ENCODE measurements at places on chromosomes 16 and 17.

DNA sequence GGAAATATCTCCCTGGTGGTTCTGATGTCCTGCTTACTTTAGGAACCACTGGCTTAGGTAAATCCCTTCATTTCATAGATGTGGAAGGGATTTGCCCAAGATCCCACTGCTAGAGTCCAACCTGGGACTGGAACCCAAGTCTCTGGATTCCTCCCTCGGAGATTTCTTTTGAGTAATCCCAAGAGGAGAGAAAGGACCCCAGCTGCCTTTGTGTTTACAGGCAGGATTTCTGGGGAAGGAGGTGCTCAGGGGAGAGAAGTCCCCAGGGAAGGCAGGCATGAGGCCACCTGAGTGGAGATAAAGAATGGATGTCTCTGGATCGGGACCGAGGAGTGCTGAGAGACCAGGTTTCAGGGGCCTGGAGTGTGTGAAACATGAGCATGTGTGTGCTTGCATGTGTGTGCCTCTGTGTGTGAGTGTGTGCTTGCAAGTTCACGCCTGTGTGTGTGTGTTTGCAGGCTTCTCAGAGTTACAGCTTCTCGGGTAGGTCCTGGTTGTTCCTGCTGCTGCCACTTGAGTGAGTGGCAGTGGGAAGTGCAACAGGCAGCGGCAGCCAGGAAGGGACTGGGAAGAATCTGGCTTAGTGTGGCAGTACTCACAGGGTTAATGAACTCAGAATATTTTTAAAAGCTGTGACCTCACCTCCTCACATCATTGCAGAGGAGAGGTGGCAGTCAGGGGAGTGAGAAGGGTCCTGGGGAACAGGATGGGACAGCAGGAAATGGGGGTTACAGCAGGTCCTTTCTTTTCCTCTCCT is 2.2 kb downstream of the KCNH6 start:
- DNase-seq, result no peak

DNA sequence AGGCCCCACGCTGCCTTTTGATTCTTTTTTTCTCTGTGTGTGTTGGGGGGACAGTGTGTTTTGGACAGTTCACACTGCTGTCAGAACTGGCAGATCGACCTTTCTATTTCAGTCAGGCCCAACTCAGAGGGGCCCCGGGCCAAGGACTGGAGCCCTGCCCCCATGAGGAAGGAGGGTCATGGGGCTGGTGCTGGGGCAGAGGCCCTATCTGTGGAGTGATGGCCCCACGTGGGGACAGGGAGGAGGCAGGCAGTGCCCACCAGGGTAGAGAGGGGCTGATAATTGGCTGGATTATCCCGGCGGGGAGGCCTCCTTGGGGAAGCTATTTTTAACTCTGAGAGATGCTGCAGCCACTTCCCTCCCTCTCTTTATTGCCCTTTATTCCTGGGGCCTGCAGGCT is 5.7 kb upstream of the KCNJ12 start:
- no peak for DNase-seq

DNA sequence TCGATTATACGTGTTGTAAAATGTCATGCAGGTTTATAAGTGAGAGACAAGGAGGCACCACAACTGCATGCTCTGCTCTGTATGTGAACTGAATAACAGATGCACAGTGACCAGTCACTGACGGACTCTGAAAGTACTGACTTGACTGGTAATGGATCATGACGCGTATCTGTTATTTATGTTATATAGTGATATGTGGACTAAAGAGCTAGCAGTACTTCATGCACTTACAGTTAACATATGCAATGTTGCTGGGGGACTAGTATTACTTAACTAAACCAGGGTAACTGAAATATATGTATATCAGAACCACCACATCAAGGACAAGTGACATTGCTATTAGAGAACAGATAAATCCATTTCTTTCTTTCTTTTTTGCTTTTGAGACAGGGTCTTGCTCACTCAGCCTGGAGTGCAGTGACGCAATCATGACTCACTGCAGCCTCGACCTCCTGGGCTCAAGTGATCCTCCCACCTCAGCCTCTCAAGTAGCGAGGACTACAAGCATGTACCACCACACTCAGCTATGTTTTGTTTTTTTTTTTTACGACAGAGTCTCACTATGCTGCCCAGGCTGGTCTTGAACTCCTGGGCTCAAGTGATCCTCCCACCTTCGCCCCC is 17.2 kb downstream of the COIL start:
- no peak for DNase-seq

GRCh38 chr16:66254751-66255150 is 111.7 kb upstream of the CDH5 start:
- DNase-seq, result no peak

DNA sequence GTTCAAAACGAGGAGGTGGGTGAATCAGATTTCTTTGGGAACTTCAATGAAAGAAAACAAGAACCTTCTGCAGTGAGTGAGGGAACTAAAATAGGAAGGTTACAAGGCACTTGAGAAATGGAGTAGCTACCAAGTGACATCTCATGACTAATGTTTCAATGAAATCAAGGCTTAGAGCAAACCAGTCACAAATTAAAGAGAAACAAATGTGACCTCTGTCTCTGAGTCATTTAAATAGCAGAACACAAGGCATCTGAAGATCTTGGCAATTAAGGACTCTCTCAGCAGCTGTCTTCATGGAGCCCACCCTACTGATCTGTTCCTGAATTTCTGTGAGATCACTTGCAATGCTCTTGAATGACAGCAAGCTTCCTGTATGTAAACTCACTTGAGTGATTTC is 109.5 kb downstream of the CDH11 start:
- DNase-seq, result no peak

DNA sequence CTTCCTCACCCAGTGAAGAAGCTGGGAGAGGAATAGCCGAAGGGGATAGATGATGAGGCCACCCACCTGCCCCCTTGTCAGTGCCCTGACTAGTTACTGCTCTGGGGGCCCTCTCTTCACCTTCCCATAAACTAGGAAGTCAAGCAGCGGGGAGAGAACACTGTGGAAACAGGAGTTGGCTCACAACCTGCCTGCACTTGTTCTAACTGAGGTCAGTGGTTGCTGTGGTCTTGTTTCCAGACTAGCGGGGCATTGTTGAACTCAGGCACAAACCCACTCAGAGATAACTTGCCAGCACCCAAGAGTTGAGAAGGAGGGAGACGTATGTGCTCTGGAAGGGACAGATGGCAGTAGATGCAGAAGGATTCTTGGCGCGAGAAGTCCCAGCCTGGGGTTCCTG is 48.6 kb upstream of the DDX52 start:
- DNase-seq, result no peak

- DNase-seq, result no peak
Measured at GRCh38 chr16:85461022-85461813, 151.9 kb upstream of the GSE1 start.

DNA sequence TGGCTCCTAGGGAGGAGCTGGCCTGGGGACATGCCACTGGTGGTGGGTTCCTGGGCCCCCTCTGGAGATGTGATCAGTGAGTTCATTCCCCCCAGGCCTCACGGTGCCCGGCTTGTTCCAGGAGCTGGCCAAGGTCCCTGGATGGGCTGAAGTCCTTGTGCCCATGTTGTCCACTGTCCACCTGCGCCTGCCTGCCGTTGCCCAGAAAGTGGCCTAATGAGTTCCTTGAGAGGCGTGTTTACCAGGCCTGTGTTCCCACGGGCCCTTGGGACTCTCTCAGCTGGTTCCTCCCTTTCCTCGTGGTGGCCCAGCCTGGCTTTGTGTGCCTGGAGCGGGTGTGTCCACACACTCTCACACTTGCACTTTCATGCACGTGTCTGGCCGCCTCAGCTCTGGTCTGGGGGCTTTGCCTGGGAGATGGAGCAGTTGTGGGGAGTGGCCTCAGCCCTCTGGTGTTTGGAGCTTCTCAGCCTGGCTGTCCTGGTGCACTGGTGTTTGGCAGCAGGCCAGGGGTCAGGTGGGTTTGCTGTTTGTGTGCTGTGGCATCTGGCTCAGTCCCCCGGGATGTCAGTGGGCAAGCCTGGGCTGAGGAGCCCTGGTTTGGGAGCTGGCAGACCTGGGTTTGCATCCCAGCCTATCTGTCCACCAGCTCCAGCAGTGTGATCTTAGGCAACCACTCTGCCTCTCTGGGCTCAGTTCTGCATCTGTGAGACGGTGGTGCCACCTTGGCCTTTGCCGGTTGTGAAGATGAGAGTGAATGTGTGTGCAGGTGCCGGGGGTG is 18.0 kb downstream of the ADCY7 start:
- DNase-seq, result no peak

DNA sequence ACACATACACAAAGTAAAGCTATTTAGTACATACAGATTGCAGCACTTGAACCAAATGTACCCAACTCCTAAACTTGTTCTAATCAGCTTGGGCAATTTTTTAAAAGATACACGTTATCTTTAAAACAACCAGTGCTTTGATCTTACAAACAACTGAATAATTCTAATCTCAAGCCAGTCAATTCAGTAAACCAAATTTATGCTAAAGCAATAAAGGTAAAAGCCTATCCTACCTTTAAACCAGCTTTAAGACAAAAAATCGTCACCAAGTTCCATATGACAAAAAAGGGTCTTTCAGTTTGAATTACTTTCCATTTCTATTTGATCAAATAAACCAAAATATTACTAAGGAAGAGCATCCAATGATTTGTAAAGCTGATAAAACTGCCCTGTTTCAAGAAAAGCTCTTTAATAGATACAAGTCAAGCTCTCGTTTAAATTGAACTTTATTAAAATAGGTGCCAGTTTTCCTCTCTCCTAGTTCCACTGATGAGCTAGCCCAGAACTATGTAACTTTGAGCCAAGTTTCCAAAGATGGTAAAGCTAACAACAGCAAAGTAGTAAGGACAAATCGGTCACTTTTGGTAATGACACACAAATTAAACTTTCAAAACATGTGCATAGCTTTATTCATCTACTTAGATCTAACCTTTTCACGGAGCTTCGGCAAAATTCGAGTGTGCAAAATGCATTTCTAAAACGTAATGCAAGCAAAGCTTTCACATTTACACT is 10.2 kb downstream of the CRYBA1 start:
- DNase-seq, result no peak

GRCh38 chr16:75099738-75100602 is 16.6 kb downstream of the LDHD start:
- DNase-seq, result no peak

DNA sequence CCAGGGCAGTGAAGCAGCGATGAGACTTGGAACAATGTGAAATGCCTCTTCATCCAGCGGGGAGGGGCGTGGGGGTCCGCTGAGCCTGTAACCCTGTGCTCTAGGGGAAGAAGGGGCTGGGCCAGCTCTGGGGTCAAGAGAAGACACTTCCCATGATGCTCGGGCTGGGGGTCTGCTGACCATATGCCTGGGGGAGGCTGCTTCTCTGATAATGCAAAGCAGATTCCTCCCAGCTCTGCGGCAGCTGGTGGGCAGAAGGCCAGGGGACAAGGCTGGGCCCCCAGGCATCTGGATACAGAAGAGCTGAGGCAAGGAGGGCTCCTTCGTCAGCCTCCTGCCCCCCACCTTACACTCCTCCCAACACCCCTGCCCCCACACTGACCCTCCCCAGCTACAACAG is 24.7 kb downstream of the NGFR start:
- DNase-seq, result no peak

- DNase-seq, result no peak
Measured at GRCh38 chr16:75143941-75144340, 4.4 kb upstream of the ZFP1 start.

DNA sequence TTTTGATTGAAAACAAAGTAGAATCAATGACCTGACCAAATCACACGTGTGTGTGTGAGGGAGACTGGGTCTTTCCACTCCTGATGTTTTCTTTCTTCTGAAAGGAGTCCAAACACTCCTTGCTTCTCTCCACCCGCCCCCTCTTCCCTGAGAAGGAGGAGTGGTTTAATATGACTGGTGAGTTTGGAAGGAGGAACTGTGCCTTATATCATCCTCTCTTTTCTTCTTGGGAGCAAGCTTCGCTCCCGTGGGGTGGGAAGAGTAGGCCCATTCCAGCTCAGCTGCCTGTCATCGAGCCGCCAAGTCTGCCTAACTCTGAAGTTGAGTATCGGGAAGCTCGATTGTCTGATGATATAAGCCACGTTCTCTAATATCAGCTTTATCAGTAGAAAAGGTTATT is 96.5 kb downstream of the YPEL2 start:
- no peak for DNase-seq

- no peak for DNase-seq
Measured at GRCh38 chr17:1013729-1014090, 16.8 kb downstream of the TIMM22 start.

DNA sequence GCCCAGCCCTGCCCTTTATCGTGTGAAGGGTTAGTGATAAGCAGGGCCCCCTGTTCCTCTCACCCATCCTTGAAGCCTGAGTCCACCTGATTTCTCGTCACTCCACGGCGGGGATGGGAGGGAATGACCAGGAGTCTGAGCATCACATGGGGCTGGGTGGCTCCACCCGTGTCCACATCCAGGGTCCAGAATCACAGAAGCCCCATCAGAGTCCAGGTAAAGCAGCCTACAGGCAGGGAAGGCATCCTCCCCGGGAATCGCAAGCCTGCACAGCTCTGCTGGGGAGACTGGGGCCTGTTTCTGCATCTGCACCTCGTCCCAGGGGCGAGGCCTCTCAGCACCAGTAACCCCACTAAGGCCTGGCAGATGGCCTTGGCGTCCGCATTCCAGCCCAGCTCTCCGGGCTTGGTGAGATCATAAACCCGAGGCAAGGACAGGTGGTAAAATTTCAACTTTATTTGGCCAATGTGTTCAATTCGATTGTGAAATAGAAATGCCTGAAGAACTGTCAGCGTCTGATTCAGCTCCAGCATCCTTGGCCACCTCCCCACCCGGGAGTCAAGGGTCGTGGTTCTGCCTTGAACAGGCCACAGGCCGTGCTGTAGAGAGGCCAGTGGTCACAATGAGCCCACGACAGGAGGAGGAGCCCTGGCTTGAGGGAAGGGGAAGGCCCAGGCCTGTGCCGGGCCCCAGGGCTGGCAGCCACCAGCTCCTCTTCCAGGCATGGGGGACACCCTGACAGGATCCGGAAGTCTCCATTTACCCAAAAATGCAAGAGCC is 8.1 kb upstream of the PPP1R27 start:
- no peak for DNase-seq

- DNase-seq, result no peak
Measured at GRCh38 chr17:42997390-42997983, 732 bp upstream of the RPL27 start.

DNA sequence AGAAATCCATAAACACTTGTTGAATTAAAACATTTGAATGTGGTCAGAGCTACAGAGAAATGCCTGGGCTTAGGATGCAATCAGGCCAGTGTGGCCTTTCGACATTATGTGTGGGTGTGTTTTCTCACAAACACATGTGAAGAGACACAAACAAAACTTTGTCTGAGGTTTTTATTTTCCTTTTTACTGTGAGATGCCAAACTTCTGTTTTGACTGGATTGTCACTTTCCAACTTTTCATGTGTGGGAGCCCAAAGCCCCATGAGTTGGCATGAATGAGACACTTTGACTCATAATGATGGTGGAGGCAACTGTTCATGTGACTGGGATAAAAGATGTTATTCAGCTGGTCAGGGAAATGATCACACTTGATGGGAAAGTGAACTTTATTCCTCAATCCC is 71.9 kb upstream of the GAS7 start:
- DNase-seq, result no peak
